Islet precursor cell (in vitro differentiated cells): ENCODE measurements at places on chromosomes 16 and 17.

DNA sequence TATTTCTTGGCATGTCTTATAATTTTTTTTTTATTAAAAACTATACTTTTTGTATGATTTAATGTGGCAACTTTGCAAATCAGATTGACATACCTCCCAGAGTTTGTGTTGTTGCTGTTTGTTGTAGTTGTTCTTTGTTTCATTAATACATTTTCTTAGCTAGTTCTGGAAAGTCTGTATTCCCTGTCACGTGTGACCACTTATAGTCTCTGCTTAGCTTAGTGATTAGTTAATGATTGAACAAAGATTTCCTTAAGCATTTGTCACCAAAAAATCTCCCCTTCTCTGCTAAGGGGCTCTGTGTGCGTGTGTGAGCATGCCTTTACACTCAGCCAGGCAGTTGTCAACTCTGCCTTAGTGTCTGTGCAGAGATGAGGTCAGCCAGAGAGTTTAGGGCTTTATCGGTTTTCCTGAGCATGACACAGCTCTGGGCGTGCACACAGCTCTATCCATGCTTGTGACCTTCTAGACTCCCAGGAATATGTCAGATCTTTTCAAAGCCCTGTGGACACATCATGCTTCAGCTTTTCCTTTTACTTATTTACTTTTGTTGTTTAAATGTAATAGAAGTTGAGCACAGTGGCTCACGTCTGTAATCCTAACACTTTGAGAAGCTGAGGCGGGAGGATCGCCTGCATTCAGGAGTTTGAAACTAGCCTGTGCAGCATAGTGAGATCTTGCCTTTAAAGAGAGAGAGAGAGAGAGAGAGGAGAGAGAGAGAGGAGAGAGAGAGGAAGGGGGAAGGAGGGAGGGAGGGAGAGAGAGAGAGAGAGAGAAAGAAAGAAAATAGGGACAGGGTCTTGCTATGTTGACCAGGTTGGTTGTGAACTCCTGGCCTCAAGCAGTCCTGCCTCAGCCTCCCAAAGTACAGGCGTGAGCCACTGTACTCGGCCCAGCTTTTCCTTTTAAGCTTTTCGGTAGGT lies 21.9 kb downstream of the DNAI2 start:
- no peak for DNase-seq

- DNase-seq = no peak
Measured at GRCh38 chr16:66524601-66525164, 25.2 kb downstream of the TK2 start.

- DNase-seq = no peak
Measured at GRCh38 chr17:43766413-43767052, 7.9 kb upstream of the SOST start.

DNA sequence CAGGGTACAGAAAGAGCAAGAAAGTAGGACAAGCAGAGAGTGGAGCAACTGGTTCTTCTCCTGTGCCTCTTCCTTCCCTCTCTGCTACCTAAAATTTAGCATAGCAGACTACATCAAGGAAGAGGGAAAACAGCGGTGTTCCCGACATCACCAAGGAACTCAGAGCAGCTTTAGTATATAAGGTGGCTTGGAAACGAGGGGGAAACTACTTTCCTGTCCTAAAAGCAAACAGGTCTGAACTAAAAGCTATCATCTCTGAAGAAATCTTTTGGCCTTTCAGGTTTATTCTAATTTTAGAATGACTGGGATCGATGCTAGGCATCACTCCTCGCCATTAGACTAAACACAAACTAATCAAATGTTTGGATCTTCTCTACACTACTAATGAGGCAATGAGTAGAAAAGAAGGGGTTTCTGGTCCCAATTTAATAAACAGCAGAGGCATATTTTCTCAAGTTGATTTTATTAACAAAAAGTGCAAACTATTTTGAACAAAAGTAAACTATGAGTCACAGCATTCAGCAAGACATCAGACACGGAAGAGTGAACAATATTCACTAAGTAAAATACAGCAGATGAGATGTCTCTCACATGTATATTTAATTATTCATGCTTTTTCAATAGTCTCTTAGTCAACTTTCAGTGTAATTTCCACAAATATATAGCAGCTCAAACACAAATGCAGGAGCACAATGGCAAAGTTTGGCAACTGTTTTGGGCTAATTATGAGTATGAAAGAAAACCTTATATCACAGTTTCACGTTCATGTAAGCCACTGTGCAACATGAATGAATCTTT lies 108.7 kb downstream of the TRIM37 start:
- no peak for DNase-seq

- DNase-seq = peak; percentile 98
Measured at GRCh38 chr16:11359370-11359769, 14.1 kb downstream of the RMI2 start.

- DNase-seq = no peak
Measured at GRCh38 chr17:80214012-80214877, 5.9 kb downstream of the SGSH start.

DNA sequence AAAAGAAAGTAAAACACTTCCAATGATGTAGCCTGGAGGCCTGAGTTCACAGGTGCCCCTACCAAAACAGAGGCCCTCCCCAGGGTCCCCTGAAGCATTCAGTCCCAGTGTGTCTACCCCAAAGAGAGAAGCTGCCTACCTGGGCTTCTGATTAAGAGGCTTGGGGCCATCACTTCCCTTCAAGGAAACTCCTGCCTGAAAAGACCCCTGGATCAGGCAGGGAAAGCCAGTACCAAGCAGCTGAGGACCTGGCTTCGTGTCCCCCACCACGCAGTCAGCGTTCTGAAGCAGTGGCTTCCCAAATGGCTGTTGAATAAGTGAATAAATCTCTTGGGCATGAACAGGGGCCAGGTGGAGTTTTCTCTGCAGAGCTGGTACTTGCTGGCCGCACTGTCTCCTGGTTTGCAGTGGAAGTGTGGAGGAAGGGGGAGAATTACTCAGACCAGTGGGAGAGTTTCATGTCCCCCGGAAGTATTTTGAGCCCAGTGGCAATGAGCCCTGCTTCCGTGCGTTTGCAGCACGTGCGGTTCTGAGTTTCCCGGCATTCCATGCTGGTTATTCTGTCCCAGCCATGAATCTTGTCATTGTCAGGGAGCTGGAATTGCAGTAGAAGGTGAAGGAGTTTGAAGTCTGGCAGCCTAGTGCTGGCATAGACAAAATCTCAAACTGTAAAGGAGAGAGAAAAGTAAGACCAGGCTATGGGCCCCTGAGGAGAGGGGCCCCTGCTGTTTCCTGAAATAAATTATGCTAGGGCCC lies 27.0 kb downstream of the RMI2 start:
- DNase-seq = no peak

GRCh38 chr16:1309888-1310831 lies 724 bp downstream of the UBE2I start:
- DNase-seq = no peak

DNA sequence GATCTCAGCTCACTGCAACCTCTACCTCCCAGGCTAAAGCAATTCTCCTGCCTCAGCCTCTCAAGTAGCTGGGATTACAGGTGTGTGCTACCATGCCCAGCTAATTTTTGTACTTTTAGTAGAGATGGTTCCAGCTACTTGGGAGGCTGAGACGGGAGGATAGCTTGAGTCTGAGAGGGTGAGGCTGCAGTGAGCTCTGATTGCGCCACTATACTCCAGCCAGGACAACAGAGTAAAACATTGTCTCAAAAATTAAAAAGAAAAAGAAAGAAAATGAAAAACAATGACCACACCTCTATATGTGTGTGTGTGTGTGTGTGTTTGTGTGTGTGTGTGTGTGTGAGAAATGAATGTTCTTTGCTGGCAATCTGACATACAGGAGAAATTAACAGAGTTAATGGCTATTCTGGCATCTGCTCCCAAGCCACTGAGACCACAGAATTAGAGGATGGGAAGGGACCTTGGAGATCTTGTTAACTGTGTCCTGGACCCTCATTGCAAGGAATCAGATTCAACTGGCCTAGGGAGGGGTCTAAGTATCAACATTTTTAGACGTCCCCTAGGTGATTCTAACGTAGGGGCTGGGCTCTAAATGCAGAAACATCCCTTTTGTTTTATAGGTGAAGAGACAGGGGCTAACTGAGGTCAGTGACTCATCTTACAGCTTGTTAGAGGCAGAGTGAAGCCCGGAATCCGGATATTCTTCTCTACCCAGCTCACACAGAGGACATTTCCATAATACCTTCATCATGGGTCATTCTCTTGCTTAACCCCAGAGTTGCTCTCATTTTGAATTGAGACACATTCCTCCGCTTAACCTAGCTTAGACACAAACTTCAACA lies 16.4 kb upstream of the MARCHF10 start:
- peak; percentile 95 for DNase-seq
